B cell (primary cell): ENCODE measurements at places on chromosomes 16 and 17.

DNA sequence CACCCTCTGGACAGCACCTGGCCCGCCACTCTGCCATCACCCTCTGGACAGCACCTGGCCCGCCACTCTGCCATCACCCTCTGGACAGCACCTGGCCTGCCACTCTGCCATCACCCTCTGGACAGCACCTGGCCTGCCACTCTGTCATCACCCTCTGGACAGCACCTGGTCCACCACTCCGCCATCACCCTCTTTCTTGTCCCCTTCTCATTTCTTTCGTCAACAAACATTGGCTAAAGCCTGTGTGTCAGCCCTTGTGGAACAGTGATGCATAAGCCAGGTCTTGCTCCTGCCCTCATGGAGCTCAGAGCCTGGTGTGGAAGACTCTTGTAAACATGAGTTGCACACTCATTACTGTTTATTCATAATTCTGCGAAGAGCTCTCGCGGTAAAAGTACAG lies 31.2 kb downstream of the CDK5R1 start:
- no peak for DNase-seq

DNA sequence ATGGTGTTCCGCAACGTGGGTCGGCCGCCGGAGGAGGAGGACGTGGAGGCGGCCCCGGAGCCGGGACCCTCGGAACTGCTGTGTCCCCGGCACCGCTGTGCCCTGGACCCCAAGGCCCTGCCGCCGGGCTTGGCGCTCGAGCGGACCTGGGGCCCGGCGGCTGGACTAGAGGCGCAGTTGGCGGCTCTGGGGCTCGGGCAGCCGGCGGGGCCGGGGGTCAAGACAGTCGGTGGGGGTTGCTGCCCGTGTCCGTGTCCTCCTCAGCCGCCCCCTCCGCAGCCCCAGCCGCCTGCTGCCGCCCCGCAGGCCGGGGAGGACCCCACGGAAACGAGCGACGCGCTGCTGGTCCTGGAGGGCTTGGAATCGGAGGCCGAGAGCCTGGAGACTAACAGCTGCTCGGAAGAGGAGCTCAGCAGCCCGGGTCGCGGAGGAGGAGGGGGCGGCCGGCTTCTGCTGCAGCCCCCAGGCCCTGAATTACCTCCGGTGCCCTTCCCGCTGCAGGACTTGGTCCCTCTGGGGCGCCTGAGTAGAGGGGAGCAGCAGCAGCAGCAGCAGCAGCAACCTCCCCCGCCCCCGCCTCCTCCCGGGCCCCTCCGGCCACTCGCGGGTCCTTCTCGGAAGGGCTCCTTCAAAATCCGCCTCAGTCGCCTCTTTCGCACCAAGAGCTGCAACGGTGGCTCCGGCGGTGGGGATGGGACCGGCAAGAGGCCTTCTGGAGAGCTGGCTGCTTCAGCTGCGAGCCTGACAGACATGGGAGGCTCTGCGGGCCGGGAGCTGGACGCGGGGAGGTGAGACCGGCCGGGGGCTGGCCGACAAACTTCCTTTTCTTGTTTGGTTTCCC lies 821 bp downstream of the SOCS7 start:
- peak; percentile 47 for DNase-seq

DNA sequence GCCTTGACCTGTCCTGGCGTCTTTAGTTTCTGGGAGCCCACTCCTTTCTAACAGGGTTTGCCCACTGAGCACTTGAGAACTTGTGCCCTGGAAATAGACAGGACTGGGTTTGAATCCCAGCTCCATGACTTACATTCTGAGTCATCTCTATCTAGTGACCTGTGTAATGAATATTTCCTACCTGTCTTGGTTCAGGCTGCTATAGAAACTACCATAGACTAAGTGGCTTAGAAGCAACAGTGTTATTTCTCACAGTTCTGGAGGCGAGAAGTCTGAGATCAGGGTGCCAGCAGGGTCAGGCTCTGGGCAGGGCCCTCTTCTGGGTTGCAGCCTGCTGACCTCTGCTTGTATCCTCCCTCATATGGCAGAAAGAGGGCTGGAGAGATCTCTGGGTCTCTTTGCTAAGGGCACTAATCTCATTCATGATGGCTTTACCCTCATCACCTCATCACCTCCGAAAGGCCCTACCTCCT lies 110.7 kb upstream of the DHX40 start:
- DNase-seq = no peak

DNA sequence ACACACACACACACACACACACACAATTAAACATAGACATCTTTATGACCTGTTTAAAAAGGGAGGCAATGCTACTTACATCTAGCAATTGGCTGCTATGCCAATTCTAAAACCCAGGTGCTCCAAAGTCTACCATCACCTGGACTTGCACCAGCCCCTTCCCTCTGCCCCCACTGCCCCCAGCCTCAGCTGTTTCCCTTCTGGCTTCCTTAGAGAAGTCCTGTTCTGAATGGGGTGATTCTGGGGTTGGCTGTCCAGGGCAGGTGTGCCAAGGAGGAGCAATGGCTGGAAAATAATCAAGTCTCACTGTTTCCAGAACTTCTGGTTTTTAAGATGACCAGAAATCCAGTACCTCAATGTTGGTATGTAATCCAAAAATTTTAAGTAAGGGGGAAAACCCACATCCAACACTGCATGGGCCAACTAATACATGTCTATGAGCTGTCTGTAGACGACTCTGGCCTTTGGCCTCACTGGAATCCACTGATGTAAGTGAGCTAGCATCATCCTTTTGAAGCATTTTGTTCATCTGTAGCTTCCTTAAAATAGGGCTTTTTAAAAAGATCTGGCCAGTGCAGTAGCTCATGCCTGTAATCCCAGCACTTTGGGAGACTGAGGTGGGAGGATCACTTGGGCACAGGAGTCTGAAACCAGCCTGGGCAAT lies 2.1 kb downstream of the IFT20 start:
- DNase-seq = no peak

DNA sequence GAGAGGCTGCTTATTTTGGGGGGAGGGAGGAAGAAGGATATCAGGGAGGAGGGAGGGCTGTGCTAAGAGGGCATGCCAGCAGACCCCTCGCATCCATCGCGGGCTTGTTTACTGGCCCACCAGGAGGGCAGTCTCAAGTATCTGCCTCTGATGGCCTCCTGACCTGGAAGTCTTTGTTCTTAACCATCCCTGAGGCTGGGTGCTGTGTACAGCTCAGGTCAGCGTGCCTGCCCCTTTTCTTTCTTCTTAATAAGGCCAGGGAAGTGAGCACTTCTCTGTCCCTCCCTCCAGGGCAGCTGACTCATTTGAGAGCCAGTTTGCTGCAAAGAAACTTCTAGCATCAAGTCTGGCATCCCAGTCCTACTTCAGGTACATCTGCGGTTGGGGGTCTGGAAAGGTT lies 157.0 kb downstream of the CCDC182 start:
- no peak for DNase-seq
